Mucosa of gallbladder (tissue), 1 donor: ENCODE measurements at places on chromosomes 6 and 20. TPM values are rescaled to one million over a fixed set of nuclear protein-coding genes. Genes with fewer than 3 reads are reported as not detected.

GRCh38 chr6:168528474-168529095 lies 87.6 kb downstream of the SMOC2 start:
- no peak for DNase-seq

DNA sequence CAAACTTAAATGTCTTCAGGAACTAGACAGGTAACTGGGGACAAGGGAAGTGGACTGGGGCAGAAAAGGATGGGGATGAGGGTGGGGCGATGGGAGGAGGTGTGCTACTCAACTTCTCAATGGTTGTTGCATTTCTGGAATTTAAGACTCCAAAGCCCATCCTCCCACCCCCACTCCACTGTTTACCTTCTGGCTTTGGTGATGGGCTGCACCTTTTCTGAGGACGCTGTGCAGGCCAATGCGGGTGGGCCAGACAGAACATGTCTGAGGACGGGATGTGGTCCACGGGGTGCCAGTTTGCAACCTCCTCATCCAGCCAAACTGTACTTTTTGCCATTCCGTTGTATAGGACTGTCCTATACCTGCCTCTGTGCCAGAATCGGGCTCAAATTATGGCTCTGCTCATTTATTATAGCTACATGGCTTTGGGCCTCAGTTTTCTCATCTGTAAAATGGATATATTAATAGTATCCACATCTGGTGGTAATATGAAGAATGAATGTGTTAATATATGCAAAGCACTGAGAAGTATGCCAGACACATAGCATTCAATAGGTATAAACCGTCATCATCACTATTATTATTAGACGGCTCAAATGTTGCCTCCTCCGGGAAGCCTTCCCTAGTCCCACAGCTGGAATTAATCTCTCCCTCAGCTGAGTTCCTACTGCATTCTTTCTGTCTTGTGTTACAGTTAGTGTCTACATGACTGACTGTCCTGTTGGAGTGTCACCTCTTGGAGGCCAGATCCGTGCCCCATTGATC lies 31.0 kb upstream of the VEGFA start:
- DNase-seq, result no peak

DNA sequence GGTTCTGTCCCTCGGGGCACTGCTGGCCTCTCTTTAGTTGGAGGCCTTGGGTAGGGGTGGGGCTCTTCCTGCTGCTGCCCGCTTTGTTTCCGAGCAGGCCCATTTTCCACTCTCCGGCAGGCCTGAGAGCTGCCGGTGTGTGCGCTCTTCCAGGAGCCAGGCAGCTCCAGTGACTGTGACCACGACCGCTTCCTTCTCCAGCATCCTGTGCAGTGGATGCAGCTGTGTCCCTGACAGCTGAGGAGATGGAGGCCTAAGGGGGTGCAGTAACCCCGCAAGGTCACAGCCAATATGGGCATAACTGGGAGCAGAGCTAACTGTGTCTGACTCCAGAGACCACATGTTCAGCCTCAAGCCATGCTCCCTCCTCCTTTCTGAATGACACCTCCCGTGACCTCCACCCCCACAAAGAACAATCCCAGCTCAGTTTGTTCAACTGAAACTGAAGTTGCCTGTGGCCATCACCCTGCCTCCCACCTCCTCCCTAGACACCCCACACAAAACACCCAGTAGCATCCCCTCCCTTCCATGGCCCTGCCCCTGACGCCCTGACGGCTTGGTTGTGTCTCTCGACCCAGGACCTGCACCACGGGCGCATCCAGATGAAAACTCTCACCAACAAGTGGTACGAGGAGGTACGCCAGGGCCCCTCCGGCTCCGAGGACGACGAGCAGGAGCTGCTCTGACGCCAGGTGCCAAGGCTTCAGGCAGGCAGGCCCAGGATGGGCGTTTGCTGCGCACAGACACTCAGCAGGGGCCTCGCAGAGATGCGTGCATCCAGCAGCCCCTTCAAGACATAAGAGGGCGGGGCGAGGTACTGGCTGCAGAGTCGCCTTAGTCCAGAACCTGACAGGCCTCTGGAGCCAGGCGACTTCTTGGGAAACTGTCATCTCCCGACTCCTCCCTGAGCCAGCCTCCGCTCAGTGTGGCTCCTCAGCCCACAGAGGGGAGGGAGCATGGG lies 27.8 kb downstream of the SPATA2 start:
- DNase-seq, result no peak

The HUS1B gene
- 0.46 TPM for total RNA-seq

DNA sequence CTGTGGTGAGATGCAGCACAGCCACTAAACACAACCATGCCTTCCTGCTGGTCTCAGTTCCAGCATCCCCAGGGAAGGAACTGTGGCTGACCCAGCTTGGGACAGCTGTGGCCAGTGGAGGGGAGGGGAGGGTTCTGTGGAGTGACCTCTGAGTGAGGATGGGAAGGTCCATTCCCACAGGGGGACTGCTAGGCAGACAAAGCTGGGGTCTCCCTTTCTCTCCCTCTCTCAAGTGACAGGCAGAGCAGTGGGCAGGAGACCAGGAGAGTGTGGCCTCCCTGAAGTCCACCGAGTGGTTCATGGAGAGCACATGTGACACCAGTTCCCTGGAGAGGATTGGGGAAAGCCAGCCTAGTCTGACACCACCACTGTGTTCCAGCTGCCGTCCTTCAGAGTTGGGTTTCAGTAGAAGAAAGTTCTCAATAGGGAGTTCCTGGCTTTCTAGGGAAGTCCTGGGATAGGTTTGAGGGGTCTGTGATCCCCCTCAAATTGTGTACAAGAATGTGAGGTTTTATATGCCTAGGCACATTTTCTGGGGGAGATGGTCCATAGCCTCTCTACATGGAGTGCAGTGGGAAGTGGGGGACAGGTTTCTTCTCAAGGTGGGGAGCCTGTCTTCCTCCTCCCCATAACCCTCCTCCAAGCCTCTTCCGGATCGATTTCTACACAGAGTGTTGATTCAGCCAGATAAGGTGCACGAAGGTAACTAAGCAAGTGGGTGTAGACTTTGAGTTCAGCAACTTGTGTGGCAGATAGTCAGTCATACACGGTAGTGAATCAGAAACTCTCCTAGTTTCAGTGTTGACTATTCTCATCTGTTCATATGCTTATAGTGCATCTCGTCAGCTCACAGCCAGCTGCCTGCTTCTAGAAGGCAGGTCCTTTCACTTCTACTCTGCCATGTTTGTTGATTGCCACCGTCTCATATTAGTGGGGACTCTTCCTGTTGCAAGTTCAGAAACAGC lies 18.9 kb downstream of the MANBAL start:
- peak; percentile 68 for DNase-seq

DNA sequence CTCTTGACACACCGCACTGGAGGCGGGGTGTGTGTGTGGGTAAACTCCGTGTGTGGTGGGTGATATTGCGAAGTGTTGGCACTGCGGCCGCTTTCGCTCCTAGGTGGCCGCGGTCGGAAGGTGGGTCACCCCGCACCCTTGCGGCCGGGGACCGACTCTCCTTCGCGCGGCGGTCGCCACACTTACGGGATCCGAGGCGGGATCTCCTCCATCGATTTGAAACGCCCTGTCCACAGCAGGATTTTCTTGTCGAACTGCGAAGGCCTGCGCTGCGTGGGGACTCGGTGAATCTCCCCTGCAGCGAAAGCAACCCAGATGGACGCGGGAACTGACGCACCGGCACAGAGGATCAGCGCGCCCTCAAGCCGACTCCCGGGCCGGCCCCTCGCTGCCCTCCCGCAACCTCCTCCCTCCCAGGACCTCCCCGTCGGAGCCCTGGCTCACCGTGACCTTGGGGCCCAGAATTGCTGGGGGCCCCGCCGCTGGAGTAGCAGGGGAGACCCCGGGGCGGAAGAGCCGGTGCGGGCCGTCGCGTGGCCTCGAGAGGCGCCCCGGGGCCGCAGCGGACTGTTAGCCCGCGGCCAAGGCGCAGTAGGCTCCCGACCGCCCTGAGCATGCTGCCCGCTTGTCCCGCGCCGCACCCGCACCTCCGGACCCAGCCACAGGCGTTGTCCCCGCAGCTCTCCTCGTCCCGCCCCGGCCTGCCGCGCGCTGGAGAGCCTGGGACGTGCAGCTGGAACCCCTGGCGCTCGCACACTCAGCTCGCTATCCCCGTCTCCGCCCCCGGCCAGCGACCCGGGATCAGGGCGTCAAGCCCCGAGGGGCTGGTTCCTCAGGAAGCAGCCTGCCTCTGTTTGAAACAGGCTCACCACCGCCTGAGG lies at the start of gene FAM162B:
Gene FAM162B, minus strand, starts transcription at position 759 of the 881 bp plus-strand sequence. Its CDS starts 143 bp downstream, at position 616.
- DNase-seq, result no peak

DNA sequence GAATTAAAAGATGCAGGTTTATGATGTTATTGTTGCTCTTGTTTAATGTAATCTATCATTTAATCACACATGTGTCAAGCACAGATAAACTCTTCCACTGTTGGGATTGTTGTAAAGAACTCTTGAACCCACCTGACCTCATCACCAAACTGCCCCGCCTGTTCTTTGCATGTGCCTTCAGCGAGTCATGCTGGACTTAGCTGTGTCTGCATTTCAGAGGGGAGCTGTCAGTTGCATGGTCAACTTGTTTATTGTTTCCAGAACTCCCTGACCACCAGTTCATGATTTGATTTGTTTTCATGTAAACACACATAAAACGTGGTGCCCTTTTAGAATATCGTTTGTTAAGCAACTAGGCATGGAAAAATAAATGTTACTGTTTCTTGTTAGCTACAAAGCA lies 93.6 kb downstream of the KHDC1L start:
- DNase-seq, result no peak

- DNase-seq, result no peak
These were observed 20.2 kb downstream of the CDS2 start for GRCh38 chr20:5146871-5147592.
